Activated CD4-positive, CD25-positive, alpha-beta regulatory T cell (primary cell): ENCODE measurements at places on chromosomes 12 and 14.

GRCh38 chr12:57340104-57340503, 89.1 kb upstream of the STAC3 start:
- no peak for DNase-seq

GRCh38 chr12:51714666-51715065, 123.6 kb downstream of the SCN8A start:
- DNase-seq, result no peak

DNA sequence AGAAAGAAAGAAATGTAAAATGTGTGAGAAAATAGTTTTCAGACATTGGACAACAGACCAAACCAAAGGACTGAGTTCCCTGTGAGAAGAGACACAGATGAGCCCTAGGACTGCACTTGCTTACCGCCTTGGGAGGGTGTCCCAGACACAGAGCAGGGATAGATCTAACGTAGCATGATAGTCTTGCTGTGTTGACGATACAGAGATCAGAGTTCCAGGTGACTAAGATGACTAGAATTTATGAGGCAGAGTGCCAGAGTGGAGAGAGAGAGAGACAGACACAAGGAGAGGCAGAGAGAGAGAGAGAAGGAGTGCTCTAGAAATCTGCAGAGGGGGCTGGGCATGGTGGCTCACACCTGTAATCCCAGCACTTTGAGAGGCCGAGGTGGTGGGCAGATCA, 148.2 kb upstream of the LMNTD1 start:
- DNase-seq, result no peak

GRCh38 chr12:113203852-113204760, 17.2 kb upstream of the TPCN1 start:
- no peak for DNase-seq

DNA sequence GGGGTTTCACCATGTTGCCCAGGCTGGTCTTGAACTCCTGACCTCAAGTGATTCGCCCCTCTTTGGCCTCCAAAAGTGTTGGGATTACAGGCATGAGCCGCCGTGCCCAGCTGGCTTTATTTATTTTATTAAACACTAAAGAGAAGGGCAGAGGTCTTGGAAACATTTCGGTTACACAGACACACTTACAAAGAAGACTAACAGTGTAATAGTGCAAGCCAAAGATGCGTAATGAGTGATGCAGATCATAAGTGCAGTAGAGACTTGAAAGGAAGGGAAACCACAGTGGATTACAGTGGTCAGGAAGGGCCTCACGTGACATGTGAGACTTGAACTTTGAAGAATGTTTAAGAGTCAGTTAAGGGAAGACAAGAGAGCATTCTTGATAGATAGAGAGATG, 33.9 kb upstream of the CDK17 start:
- DNase-seq, result peak; percentile 11

GRCh38 chr12:54044425-54045103, 9.1 kb upstream of the HOXC4 start:
- DNase-seq, result no peak

GRCh38 chr14:87896393-87897380, 96.3 kb downstream of the GALC start:
- no peak for DNase-seq

DNA sequence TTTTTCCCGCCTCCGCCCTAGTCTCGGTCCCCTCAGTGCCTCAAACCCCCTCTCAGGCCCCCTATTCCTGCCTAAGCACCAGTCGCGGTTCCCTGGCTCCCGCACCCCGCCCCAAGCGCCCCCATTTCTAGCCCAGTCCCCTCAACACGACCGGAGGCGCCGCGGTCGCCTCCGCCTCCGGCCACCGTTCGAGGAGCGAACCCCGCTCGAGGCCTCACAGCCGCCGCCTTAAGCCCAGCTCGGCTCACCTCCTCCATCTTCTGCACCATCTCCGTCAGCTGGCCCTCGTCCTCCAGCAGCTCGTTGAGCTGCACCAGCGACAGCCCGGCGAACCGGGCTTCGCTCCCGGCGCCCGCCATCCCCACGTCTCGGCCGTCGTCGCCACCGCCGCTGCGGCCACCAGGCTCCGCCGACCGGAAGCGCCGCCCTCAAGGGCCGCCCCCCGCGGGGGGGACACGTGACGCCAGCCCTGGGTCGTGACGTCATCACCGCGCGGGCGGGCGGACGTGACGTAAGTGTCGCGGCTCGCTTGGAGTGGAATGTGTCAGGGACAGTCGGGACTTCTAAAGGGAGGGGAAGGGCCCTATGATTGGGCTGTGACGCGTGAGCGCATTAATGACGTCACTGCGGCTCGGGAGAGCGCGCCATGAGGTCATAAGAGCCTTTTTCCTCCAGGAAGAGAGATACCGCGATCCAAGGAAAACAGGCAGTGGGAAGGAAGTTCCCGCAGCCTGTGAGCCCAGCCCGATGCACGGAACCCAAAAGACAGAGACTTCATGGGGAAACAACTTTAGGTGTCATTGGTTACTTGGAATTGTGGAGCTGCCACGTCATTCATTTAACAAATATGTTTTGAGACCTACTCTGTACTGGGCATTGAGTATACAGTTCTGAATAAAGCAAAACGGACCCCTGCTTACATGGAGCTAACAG, at the start of gene VPS37B:
VPS37B (minus strand) TSS at position 421 of the 933 bp plus-strand sequence; CDS start at position 359, 62 bp downstream.
- DNase-seq, result peak; percentile 71

GRCh38 chr12:21773263-21773741, 1.2 kb downstream of the KCNJ8 start:
- no peak for DNase-seq

DNA sequence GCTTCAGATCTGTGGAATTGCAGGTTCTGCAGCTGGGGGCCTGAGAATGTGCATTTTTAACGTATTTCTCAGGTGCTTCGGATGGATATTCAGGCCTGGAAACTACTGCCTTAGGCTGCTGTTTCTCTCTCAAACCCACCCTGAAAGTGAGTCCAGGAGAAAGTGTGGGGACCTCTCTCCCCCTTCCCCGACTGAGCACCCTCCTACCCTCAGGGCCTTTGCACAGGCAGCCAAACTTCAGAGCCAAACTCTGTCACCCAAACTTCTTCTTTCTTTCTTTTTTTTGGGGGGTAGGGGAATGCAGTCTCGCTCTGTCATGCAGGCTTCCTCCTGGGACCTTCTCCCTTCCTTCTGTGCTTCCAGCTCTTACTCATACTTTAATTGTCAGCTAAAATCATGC, 82.4 kb upstream of the FBXO21 start:
- DNase-seq, result no peak

DNA sequence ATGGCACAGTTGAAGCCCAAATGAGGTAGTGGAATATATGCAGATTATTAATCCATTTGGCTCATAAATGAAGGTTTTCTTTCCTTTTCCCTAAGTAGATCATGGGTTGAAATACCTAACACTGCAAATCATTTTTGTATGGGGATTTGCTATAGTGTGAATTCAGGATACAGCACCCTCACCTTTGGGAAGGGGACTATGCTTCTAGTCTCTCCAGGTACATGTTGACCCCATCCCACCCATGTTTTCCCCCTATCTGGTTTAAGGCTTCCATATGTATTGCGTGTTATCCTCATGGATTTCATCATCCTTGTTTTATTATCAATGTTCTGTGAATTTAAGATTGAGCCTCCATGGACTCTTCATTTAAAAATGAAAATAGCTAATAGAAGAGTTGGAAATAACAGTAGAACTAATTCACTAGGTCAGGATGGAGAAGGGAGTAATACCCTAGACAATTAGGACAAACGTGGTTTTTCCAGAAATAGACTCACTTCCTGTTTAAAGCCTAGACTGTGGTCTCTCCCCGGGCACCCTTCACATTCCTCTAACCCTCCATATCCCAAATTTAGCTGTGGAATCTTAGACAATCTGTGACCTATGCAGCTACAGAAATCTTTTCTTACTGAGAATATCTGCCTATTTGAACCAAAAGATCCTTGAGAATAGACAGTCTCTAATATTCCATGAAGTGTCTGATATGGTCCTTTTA, 56.5 kb downstream of the DAD1 start:
- DNase-seq, result no peak

GRCh38 chr12:125050868-125051267, 14.4 kb upstream of the AACS start:
- no peak for DNase-seq

GRCh38 chr12:106673141-106673540, 90.3 kb downstream of the RFX4 start:
- no peak for DNase-seq

- DNase-seq, result no peak
Measured at GRCh38 chr12:91356405-91356804, 173.8 kb upstream of the DCN start.

DNA sequence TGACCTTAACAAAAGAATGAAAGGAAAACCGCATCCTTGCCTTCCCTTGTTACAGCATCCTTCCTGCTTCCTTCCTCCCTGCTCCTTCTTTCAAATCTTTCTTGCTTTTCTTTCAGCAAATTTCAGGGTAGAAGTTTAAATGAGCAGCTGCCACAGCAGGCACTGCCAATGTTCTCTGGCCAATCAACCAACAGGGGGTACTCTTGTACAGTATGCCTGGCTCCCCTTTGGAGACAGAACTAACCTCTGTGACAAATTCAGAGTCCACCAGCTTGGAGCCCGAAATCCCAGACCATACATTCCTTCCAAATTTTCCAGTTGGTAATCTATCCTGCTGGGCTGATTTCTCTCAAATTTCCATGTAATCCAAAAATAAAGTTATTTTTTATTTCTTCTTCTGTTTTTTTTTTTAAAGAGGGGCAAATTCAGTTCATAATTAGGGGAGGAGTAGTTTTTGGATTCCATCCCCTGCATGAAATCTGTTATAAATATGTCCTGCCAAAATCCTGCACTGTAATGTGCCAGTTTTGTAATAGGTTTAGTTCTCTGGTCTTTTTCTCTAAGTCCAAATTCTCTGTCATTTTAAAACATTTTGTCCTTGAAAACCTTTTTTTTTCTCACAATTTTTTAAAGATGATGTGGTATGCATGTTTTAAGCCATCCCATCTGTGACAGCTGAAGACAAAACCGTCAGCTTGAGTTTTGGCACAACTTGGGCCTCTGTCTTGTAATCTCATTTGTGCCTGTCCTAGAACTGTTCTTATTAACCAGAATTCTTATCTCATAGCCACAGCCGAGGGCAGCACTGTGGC, 610.0 kb upstream of the LMO3 start:
- DNase-seq, result no peak

- DNase-seq, result no peak
Measured at GRCh38 chr12:93883436-93884154, 206.4 kb downstream of the CRADD start.

DNA sequence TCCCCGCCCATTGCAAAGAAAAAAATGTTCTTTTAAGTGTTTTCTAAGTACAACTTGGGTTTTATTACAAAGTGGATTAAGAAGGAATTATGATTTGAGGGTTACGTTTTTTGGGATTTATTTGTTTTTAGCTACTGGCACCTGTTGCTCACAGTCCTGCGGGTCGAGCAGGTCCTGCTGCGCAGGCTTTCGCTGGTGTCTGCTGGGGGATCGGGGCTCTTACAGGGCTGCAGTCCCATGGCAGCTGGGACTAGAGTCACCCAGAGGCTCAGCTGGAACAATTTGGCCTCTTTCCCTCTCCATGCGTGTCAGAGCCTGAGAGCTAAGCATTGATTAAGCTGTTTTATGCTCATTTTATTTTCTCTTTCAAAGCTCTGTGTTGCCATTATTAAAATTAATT, 55.6 kb upstream of the DYNC1H1 start:
- DNase-seq, result no peak

DNA sequence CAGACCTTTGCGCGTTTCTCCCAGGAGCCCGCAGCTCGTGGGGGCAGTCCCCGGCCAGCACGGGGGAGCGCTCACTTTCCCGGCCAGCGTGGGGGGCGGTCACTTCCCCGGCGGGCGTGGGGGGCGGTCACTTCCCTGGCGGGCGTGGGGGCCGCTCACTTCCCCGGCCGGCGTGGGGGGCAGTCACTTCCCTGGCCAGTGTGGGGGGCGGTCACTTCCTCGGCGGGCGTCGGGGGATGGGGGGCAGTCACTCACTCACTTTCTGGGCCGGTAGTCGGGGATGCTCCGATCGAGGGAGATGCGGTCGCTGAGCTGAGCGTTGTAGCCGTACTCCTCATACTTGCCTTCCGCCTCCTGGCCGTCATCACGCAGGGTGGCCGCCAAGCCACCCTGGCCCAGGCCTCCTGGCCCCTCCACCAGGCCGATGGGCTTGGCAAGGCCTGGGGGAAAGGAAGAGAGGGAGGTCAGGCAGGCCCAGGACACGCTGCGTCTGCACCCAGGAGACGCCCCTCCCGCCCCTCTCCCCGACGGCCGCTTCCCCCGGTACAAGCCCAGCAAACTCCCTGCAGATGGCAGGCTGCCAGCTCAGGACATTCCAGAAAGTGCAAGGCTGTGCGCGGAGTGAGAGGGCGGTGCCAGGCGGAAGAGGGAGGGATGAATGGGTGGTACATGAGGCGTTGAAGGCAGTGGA, 43.3 kb downstream of the GALNT9 start:
- no peak for DNase-seq

- no peak for DNase-seq
Measured at GRCh38 chr14:68653108-68653507, 139.8 kb downstream of the ZFP36L1 start.

GRCh38 chr12:107580750-107581618, 104.6 kb upstream of the PWP1 start:
- no peak for DNase-seq

GRCh38 chr14:73888971-73889370, 2.3 kb downstream of the ZNF410 start:
- no peak for DNase-seq

GRCh38 chr14:24172261-24172860, 481 bp downstream of the REC8 start:
- no peak for DNase-seq

DNA sequence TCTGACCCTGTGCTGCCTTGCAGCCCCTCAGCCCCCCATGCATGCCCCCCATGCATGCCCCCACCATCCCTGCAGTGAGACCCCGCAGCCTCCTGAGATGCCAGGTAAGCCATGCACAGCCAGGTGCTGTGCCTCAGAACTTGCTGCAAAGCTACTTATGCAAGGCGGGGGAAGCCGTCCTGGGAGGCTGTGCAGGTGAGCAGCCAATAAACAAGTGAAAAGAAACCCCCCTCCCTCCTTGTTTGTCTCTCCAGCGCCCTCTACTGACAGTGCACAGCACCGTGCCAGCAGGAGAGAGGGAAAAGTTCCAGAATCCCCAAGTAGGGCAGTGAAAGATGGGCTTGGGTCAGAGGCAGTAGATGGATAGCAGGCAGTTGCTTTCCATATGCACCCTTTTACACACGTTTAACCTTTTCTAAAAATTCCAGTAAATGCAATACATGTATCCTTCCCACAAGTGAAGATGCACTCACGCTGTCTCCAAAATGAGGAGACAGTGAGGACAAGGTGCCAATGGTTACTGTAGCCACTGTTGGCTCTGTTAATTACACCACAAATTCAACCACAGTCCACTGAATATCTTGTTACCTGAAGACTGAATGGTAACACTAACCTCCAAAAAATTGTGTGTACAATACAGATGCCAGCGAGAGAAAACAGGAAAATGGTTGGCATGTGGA, 18.0 kb downstream of the TNFAIP2 start:
- no peak for DNase-seq

GRCh38 chr12:39671898-39672875, 52.6 kb upstream of the ABCD2 start:
- no peak for DNase-seq

DNA sequence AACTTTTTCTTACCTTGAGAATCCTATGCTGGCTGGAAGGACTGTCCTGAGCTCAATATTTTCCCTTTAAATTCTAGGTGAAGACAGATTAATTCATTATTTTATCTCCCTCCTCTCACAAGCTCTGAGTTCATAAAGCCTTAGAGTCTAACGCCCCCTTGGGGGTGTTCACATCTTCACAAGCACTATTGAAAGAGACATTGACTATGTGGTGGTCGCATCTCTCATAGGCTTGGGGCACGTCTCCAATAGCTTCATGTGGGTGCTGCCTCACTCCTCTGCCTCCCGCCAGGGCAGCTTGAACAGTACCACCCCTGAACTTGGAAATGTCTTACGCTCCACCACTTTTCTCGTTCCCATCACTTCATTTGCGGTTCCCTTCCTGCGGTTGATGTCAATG, 106.2 kb downstream of the UNC79 start:
- no peak for DNase-seq
